ENCODE measurements at places on chromosomes 16 and 17. TPM values are rescaled to one million over a fixed set of nuclear protein-coding genes. Genes with fewer than 3 reads are reported as not detected.

The INO80E gene
- 97.6 TPM for total RNA-seq

The PGP gene
- total RNA-seq: 13.7 TPM

The TBC1D26 gene
- under 0.01 TPM for total RNA-seq

The TEX19 gene
- not detected for total RNA-seq

The MFSD6L gene
- total RNA-seq: 0.13 TPM

The CD300H gene
- not detected for total RNA-seq

The TMEM106A gene
- total RNA-seq: 6.3 TPM

The TLCD2 gene
- 1.3 TPM for total RNA-seq

The KRT33A gene
- total RNA-seq: not detected

The SPIRE2 gene
- total RNA-seq: 5.8 TPM

The HOXB3 gene
- 16.0 TPM for total RNA-seq

The CDH1 gene
- 23.3 TPM for total RNA-seq

The HOXB9 gene
- 27.1 TPM for total RNA-seq

The NPIPB8 gene
- total RNA-seq: not detected

The ASGR1 gene
- 0.63 TPM for total RNA-seq

The KRTAP3-3 gene
- not detected for total RNA-seq

The CES5A gene
- total RNA-seq: not detected

The LGALS9B gene
- not detected for total RNA-seq

The TEKT5 gene
- not detected for total RNA-seq

The RND2 gene
- total RNA-seq: 1.0 TPM

The ANKRD40CL gene
- not detected for total RNA-seq

Data from mesangial cell (primary cell).